ENCODE measurements at places on chromosomes 4 and X. TPM values are rescaled to one million over a fixed set of nuclear protein-coding genes. Genes with fewer than 3 reads are reported as not detected.

DNA sequence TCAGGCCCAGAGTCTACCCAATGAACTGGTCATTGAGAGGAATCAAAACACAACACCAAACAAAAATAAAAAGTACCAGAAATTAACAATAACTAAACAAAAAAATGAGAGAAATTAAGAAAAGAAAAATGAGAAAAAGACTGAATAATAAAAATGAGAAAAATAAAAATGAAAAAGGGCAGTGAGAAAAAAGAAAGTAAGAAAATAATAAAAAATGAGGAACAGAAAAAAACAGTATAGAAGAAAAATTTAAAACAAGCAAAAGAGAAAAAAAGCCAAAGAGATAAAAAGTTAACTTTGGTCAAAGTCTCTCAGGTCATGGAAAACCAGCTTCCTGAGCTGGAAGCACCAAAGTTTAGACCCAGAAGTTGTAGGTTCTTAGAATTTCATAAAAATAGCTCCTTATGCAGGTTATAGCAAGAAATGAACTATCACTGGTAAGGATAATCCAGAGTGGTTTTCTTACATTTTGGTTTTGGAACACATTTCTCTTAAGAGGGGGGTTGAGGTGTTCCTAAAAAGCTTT lies 51.0 kb upstream of the WDR17 start:
- H3K36me3 ChIP-seq: no peaks in the 10 kb centered on the region
- no peaks in the 10 kb centered on the region for H3K4me1 ChIP-seq
- H3K27ac ChIP-seq: no peak overlapping the region

DNA sequence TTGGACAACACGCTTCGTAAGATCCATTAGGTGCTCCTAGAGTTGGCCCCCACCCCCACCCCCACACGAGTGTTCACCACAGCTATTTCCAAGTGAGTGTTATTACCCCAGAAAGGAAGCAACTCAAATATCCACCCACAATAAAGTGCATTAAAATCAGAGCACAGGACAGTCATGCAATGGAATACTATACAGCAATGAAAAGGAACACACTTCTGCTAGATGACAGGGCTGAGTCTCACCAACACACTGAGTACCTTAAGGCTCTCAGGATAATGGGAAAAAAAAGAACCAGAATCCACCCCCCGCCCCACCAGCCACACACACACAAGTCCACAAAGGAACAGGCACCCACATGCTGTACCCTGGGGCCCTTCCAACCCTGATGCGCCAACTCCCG lies 21.0 kb downstream of the LRPAP1 start:
- no peak for DNase-seq
- peaks cover 2% of the 10 kb centered on the region for H3K4me1 ChIP-seq

DNA sequence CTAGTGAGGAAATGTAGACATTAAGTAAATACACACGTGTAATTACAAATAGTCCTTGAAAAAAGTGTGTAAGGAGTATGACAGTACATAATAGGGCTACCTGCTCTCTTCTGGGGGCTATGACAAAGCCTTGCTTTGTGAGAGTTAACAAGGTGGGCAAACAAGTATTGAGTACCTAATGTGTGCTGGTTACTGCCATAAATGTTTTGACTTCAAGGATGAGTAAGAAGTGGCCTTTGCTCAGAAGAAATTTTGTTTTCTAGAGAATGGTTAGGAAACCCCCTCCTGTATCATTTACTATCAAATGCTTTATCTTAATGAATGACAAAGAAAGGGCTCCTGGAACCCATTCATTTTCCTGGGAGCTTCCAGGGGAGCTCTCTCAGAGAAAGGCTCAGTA lies 167.0 kb upstream of the CASK start:
- H3K4me1 ChIP-seq: peaks cover 21% of the 10 kb centered on the region
- no peak overlapping the region for H3K4me3 ChIP-seq

Gene XAGE2
- not detected for total RNA-seq

Gene LDB2
- not detected for total RNA-seq

Gene SOWAHD
- total RNA-seq: 0.59 TPM

DNA sequence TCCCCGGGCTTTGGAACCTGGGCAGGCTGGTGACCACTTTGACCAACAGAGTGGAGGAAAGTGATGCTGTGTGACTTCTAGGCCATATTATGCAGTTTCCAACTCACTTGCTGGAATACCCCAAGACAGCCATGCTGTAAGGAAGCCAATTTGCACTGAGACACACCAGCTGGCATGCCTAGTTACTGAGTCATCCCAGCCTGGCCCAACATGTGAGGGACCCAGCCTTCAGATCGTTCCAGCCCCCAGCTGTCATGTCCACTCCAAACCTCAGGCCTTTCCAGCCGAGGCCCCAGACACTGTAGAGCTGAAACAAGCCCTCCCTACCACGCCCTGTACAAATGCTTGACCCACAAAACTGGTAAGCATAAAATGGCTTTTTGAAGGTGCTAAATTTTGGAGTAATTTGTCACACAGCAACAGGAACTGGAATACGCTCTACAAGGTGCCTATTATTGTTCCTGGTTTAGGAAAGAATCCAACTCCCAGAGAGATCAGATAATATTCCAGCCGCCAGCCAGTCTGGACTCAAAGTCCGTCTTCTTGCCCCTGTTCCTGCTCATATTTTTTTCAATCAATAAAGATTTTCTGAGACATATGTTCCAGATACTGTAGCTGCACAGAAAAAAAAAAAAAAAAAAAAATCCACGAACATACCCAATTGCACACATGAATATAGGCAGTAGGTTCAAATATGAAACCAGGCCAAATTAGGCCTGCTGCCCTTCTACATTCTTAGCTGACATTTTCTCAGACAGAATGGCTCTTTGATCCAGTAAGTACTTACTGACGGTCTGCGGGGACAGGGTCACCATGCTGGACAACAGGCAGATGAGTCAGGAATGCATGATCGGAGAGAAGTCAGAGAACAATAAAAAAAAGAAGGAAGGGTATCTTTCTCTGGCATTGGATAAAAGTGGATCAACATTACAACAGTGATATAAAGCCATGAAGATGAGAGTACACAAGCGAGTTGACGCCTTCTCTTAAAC lies 35.1 kb downstream of the SH3KBP1 start:
- H3K27me3 ChIP-seq: no peaks in the 10 kb centered on the region
- H3K4me1 ChIP-seq: peaks cover 46% of the 10 kb centered on the region
- peaks cover 18% of the 10 kb centered on the region for H3K36me3 ChIP-seq
- no peak overlapping the region for H3K27ac ChIP-seq
- no peak for DNase-seq

- no peaks in the 10 kb centered on the region for H3K4me1 ChIP-seq
- no peak overlapping the region for H3K4me3 ChIP-seq
- H3K27ac ChIP-seq: no peak overlapping the region
- DNase-seq: no peak
These were observed 199.5 kb upstream of the PUDP start for GRCh38 chrX:7347465-7347864.

DNA sequence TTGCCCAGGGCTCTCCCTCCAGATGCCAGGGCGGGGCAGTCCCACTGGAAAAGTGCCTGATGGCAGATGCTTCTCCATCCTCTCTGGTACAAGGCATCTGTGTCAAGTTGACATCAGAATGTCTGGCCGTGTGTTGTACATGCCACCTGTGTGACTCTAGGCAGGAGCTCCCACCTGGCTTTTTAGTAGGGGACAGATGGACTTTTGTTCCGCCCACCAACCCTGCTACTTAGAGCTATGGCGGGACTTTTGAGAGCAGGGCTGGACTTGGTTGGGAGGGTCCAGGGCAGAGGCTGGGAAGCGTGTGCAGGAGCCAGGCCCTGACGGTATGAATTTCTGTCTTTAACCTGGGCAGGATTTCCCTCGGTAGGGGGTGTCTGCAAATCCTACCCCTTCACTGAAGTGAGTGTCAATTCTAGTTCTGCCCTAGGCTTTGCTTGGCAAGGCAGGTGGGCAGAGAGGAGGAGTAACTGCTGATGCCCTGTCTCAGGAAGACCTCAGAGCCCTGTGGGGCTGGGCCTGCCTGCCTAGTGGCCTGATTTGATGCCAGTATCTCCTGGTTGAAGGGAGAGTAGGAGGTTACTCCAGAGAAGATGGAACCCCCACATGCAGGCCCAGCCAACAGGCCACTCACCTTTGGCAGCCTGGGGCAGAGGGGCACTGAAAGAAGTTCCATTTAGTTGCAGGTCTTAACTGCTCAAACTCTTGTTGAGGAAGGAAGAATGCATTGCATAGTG lies 99.1 kb downstream of the PJA1 start:
- no peak overlapping the region for H3K4me3 ChIP-seq
- no peak for DNase-seq
- no peaks in the 10 kb centered on the region for H3K27me3 ChIP-seq
- no peaks in the 10 kb centered on the region for H3K36me3 ChIP-seq
- no peaks in the 10 kb centered on the region for H3K4me1 ChIP-seq

Gene GPRASP2
- 0.23 TPM for total RNA-seq

DNA sequence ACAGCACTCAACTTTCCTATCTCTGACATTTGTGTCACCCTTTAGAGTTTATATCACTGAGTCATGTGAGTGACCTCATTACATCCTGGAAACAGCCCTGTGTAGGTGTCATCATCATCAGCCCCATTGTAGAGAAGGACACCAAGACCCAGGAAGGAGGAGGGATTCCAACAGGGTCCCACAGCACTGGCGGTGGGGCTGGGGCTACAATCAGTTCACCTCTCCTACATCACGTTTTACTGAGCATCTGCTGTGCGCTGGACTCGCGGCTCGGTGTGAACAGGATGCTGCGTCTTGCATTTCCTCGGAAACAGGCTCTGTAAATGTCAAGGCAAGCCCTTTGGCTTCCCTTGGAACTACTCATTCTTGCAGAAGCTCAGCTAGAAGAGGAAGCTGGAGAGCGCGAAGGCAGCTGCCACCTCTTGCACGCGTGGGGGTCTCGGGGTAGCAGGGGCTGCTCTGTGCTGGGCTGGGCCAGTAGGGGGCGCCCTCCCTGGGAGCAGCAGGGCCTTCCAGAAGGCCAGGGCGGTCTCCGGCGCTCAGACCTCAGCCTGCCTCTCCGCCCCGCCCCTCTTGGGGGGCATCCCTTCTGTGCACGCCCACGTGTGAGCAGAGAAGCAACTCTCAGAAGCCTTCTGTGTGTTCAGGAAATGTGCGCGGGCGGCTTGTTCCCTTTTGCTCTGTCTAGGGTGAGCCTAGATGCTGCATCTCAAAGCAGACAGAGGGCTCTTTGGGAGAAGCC lies 29.0 kb downstream of the REELD1 start:
- DNase-seq: peak; percentile 15
- peaks cover 2% of the 10 kb centered on the region for H3K27me3 ChIP-seq
- peak overlapping the region; percentile 96 for H3K27ac ChIP-seq
- no peaks in the 10 kb centered on the region for H3K36me3 ChIP-seq

- peaks cover 7% of the 10 kb centered on the region for H3K4me1 ChIP-seq
- H3K27me3 ChIP-seq: no peaks in the 10 kb centered on the region
- no peak for DNase-seq
- H3K4me3 ChIP-seq: no peak overlapping the region
- no peak overlapping the region for H3K27ac ChIP-seq
These were observed 68.7 kb upstream of the ADAD1 start for GRCh38 chr4:122309988-122310626.

Gene EREG
- total RNA-seq: not detected

DNA sequence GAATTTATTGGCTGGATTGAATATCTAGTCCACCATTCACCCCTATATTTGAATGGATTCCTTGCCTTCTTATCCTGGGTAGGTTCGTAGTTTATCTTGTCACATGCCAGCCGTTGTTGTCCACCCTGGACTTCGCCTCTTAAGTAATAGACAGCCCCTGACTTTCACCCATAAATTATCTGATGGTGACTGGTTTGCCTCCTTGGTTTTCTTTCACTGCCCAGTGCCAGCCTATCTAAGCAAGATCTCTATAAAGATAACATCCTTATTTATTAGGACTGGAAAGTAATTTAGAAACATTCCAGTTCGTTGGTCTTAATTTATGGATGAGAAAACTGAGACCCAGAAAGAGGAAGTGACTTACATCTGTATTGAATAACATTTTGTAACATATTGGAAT lies 410.3 kb downstream of the RPA4 start:
- H3K27ac ChIP-seq: no peak overlapping the region
- H3K4me3 ChIP-seq: no peak overlapping the region
- no peak for DNase-seq

Gene FMR1NB
- total RNA-seq: not detected

Gene AKAP17A
- 67.6 TPM for total RNA-seq

Gene STPG2
- total RNA-seq: not detected

- H3K4me3 ChIP-seq: no peak overlapping the region
- H3K4me1 ChIP-seq: peaks cover 52% of the 10 kb centered on the region
- H3K27ac ChIP-seq: peak overlapping the region; percentile 69
- H3K36me3 ChIP-seq: peaks cover 3% of the 10 kb centered on the region
- peak; percentile 10 for DNase-seq
These were observed 219.8 kb downstream of the ZNF674 start for GRCh38 chrX:46325312-46325877.

- H3K27me3 ChIP-seq: no peaks in the 10 kb centered on the region
- peaks cover under 1% of the 10 kb centered on the region for H3K4me1 ChIP-seq
- no peak for DNase-seq
These were observed 10.0 kb downstream of the SMC1A start for GRCh38 chrX:53412446-53412845.

Gene MTMR8
- 4.4 TPM for total RNA-seq

Gene ZNF595
- 5.0 TPM for total RNA-seq

DNA sequence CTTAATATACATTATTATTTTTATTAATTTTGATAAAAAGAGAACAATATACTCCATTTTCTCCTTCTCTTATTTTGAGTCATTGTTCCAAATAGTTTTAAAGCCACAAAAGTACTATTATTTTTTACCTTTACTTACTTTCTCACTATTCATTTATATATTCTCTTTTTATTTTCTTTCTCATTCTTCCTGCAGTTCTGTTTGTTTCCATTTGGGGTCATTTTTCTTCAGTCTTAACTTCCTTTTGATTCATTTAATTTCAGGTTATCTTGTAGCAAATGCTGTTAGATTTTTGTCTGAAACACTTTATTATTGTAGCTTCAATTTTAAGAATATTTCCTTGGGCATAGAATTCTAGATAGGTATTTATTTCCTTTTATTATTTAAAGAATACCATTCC lies 438.6 kb upstream of the EPHA5 start:
- no peaks in the 10 kb centered on the region for H3K4me1 ChIP-seq
- H3K27me3 ChIP-seq: no peaks in the 10 kb centered on the region
- no peak for DNase-seq
- no peak overlapping the region for H3K27ac ChIP-seq
- no peaks in the 10 kb centered on the region for H3K36me3 ChIP-seq
- H3K4me3 ChIP-seq: no peak overlapping the region

DNA sequence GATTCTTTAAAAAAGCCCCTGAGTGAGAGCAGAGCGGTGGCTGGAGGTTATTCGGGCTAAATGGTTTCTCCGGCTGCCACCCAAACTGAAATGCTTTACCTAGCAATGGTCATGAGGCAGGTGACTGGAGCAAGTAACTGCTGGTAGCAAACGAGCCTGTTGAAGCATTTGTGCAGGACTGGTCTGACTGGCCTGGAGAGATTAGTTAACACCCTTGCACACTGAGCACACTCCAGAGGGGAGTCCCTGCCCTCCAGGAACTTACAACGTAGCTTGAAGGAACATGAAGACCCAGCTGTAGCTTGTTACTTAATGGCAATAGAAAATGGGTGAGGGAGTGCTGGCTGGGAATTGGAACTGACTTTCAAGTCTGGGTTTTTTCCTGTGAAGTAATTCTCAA lies 40.4 kb downstream of the CCNG2 start:
- no peak overlapping the region for H3K4me3 ChIP-seq
- H3K4me1 ChIP-seq: peaks cover 61% of the 10 kb centered on the region
- DNase-seq: no peak

GRCh38 chr4:8411351-8412180 lies 29.0 kb downstream of the ACOX3 start:
- peaks cover 27% of the 10 kb centered on the region for H3K4me1 ChIP-seq
- peak overlapping the region; percentile 6 for H3K27ac ChIP-seq
- H3K27me3 ChIP-seq: no peaks in the 10 kb centered on the region
- H3K4me3 ChIP-seq: no peak overlapping the region

- DNase-seq: no peak
- H3K4me1 ChIP-seq: peaks cover 28% of the 10 kb centered on the region
- H3K27ac ChIP-seq: no peak overlapping the region
- H3K4me3 ChIP-seq: no peak overlapping the region
These were observed 77.3 kb downstream of the TSPAN5 start for GRCh38 chr4:98581126-98581525.

Data from activated T-helper 2 cell treated with anti-CD3 and anti-CD28 coated beads, Interferon-gamma antibody, Interleukin-2, Interleukin-4, amounts not matched to agents 10 μg/mL and 5 μg/mL and 100 μg/mL, durations not matched to agents 14 hours and 24 hours and 36 hours (primary cell).